ENCODE measurements at places on chromosomes 7 and 10. TPM values are rescaled to one million over a fixed set of nuclear protein-coding genes. Genes with fewer than 3 reads are reported as not detected.

RAPGEF5 gene
- 13.1 TPM for total RNA-seq

TMEM196 gene
- total RNA-seq, result not detected

CARD11 gene
- total RNA-seq, result 29.0 TPM

GRCh38 chr7:30473903-30474302 lies 4.7 kb downstream of the NOD1 start:
- DNase-seq, result no peak

DNA sequence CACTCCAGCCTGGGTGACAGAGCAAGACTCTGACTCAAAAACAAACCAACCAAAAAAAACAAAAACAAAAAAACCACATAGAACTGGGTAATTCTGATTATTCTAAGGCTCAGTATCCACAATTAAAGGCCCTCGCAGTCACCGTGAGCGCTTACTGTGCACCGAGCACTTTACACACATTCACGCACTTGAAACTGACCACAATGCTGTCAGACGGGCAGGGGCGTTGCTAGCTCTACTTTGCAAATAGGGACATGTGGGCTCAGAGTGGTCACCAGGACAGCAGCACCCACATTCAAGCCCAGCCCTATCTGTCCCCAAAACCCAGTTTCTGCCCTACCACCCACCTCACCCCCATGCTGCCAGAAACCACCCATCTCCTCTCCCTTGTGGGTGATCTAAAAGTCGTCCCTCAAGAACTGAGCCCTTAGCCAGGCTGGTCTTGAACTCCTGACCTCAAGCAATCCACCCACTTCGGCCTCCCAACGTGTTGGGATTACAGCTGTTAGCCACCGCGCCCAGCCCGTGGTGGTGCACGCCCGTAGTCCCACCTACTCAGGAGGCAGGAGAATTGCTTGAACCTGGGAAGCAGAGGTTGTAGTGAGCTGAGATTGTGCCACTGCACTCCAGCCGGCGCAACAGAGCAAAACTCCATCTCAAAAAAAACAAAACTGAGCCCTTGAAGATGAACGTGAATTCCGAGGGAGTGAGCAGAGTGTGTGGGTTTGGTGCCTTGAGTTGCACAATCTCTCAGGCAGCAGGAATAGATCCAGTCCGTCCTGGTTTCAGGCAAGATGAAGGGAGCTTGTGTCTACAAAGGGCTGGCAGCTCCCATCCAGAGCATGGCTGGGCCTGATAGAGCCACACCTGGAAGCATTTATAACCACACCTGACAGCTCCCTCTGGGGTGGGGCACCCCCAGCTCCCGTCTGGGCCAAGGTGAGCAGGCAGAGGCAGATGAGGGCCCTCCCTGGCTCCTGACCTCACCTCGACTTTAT lies 5.4 kb upstream of the HSPB1 start:
- DNase-seq, result no peak

- DNase-seq, result no peak
Measured at GRCh38 chr7:101841328-101841727, 23.9 kb downstream of the CUX1 start.

GRCh38 chr7:145092766-145093165 lies 256.9 kb upstream of the TPK1 start:
- DNase-seq, result no peak

DNA sequence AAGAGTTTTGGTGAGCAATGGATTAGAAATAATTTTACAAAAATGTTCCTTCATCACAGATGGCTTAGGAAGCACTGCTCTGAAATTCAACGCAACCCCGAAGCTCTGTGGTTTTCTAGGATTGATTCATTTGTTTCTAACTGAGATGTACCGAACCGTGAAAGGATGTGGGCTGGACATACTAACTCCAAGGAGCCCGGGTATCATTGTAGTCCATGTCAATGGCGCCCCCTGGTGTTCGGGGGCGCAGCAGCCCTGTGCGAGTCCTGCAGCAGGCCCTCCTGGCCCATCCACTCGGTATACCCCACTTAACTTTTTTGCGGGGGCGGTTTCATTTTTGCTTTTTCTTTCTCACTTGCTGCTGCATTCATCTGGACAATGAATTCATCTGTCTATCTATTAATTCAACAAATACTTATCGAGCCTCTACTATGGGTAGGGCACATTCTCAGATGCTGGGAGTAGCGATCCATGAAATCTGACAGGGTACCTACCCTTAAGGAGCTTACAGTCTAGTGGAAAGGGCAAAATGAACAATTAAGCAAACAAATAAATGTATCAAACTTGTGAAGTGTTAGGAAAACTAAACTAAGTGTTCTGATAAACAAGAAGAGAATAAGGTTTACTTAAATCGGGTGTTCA lies 25.2 kb upstream of the ITPRID1 start:
- peak; percentile 87 for DNase-seq

GRCh38 chr7:77544518-77544917 lies 7.4 kb downstream of the PTPN12 start:
- DNase-seq, result no peak
